T1000 (cell line): ENCODE measurements at places on chromosomes 16 and 17.

DNA sequence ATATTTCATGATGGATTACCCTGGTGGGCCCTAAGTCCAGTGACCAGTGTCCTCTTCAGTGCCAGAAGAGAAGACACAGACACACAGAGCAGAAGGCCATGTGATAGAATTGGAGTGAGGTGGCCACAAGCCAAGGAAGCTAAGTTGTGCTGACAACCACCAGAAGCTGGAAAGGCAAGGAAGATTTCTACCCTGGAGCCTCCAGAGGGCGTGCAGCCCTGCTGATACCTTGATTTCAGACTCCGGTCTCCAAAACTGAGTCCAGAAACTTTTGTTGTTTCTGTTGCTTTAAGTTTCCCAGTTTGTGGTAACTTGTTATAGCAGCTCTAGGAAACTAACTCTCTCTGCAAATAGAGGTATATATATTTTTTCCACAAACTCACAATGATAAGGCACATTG lies 396.6 kb upstream of the ASIC2 start:
- DNase-seq, result no peak

GRCh38 chr17:37490022-37490587 lies 414 bp downstream of the DUSP14 start:
- peak; percentile 30 for DNase-seq

DNA sequence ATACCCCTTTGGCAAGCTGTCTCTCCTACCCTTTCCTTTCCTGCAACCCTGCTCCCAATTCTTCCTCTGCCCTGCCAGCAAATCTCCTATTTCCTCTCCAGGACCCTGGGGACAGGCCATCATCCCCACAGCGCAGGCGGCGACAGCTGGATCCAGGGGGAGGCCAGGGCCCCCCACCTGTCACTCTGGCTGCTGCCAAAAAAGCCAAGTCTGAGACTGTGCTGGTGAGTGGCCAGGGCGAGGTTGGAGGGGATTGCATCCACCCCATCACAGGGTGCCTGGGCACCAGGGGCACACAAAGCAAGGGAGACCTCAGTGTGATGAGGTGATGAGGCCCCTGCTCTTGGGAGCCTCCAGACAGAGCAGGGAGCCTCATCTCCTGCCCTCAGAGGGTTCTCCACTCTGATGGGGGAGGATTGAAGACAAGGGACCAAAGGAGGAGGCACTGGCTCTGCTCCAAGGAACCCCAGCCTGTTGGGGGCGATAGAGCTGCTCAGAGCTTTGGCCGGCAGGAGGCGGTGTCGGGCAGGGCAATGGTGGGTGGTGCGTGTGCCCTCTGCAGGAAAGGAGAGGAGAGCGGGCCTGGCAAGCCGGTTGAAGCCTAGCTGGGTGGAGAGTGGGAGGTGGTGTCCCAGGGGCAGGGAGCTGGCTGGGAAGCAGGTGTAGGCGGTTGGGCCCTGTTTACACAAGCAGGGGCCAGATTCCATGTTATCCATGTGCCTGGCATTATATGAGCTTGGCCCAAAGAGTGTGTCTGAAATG lies 15.6 kb upstream of the PDK2 start:
- DNase-seq, result no peak

- DNase-seq, result no peak
Measured at GRCh38 chr16:67445913-67446907, 15.3 kb downstream of the HSD11B2 start.

DNA sequence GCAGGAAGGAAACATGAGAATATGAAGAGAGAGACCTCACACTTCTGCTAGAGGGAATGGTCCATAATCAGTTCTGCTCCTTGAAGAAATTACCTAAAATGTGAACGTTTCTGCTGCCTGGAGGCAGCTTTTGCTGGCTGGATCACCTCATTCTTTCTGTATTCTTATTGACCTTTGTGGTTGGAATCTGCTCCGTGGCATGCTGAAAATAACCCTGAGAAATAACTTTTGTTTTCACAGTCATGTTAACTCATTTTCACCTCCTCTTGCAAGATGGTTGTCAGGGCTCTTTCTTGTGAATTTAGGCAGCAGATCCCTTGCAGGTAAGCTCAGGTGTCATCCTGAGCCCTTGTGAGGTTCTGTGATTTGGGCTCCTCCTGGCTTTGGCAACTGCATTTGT lies 70.2 kb downstream of the IRF8 start:
- no peak for DNase-seq

DNA sequence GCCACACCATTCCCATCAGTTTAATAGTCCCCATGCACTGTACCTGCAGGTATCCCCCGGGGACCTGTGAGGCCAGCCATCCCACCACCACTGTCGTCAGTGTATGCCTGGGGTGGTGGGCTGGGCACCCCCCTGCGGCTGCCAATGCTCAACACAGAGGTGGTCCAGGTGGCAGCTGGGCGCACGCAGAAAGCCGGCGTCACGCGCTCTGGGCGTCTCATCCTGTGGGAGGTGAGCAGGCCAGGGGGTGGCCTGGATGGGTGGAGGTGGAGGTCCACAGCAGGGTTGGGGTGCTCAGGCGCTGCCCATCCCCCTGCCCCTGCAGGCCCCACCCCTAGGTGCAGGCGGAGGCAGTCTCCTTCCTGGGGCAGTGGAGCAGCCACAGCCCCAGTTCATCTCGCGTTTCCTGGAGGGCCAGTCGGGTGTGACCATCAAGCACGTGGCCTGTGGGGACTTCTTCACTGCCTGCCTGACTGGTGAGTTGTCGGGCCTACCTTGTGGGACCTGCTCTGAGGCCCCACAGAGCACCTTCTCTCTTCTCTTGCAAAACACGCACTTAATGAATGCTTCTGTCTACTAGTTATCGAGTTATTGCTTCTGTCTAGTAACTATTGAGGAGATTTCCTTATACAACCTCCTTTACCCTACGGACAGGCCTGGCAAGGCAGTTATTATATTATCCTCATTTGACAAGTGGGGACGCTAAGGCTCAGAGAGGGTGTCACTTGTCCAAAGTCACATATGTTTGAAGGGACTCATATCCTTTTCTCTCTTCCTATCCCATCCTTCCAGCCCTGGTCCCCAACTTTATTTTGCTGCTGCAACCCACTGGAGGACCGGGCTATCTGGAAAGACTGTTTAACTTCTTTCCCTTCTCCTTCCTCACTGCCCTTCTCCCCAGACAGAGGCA lies 5.8 kb upstream of the TRAF4 start:
- no peak for DNase-seq

- no peak for DNase-seq
Measured at GRCh38 chr16:71515026-71515425, 11.2 kb upstream of the CHST4 start.

DNA sequence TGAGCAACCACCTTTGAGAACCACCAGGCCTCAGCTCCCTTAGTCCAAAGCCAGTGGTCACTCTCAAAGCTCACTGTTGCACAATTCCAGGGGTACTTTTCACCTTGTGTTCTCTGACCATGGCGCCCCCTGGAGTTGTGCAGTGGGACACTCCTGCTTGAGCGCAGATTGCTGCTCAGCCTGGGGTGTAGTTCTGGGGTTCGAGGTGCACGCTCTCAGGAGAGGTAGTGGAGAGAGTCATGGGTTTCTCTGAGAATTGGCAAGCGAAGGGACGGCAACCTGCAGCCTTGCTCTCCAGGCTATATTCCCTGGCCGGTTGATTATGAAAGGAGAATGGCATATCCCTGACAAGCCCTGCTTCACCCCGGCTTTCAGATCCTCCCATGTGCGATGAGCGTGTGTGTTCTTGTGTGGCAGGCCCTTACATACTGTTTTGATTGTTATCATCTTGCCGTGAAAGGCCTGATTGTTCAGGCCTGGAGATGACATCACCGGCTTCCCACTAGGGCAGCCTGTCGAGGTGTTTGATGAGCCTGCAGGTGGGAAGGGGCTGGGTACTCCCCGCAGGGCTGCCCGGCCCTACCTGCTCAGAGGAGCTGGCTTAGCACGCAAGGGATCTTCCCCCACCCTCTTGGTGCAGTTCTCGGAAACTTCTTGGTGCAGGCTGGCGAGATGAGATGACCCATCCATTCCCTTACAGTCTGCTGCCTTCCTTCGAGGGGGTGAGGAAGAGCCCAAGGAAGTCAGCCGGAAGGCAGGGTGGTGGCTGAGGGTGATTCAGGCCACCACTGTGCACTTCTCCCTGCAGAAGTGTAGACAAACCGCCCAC lies 431.2 kb downstream of the SLC39A11 start:
- DNase-seq, result no peak

DNA sequence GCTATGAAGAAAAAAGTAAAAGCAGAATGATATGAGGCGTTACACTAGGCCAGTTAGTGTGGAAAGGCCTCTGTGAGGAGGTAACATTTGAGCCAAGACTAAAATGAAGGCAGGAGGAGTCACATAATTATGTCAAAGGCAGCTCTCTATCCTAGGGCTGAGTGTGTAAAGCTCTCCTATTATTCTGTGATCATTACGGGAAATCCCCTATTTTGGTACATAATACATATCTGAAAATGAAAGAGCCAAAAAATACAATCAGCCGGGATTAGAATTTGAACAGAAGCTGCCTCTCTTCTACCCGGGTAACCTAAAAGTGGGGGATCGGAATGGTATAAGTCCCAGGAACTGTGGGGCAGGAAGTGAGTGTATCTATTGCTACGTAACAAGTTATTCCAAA lies 27.1 kb downstream of the HEATR3 start:
- no peak for DNase-seq

- DNase-seq, result peak; percentile 46
Measured at GRCh38 chr17:75877752-75878173, 618 bp downstream of the TRIM47 start.

GRCh38 chr17:17206913-17207335 lies 791 bp upstream of the PLD6 start:
- no peak for DNase-seq

- DNase-seq, result no peak
Measured at GRCh38 chr17:2862197-2862596, 66.0 kb downstream of the RAP1GAP2 start.

- DNase-seq, result no peak
Measured at GRCh38 chr16:79009896-79010295, 590.6 kb downstream of the MAF start.

DNA sequence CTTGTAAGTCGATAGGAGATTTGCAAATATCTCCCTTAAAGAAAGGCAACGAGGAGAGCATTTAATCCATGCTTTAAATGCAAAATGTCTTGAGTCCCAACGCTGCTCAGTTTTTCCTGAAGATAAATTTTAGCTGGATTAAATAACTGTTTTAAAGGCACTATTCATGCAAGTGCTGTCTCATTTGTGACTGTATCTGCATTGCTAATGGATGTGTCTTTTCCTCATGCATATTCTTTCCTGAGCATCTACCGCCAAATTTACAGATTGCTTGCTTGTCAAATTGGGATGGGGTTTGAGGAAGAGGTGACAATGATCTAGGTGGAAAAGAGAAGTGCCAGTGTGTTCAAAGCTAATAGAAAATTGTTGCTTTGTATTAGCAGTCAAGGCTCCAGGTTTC lies 106.9 kb downstream of the RBFOX1 start:
- DNase-seq, result no peak

DNA sequence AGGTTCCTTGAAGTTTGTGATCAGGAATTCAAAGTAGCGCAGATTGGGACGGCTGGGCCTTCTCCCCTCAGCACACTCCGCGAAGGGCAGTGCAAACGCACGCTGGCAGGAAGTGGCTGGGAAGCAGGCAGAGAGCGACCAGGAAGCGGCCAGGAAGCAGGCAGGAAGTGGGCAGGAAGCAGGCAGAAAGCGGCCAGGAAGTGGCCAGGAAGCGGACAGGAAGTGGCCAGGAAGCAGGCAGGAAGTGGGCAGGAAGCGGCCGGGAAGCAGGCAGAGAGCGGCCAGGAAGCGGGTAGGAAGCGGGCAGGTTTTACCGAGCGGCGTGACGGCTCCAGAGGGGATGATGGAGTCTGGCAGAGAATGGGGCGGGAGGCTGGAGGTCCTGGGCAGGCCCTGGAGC lies 3.2 kb downstream of the DPEP1 start:
- DNase-seq, result no peak

GRCh38 chr16:78650339-78651074 lies 551.1 kb downstream of the WWOX start:
- no peak for DNase-seq

DNA sequence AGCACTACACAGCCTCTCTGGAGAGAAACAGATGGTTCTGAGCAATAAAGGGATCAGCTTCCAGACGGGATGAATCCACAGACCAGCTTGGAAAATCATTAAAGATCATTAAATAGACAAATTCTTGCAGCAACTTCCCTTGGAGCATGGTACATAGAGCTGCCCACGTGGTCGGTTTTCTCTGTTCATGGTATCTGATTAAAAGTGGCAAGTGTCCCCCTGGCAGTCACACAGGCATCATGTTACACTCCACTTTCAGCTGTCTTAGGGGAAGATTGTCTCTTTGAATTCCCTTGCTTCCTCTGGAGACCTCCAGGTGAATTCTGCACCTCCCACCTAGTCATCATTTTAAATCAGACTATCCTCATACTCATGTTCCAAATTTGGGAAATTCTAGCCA lies 92.2 kb upstream of the CACNG3 start:
- no peak for DNase-seq

- DNase-seq, result no peak
Measured at GRCh38 chr17:78180083-78180482, 6.8 kb downstream of the TK1 start.

GRCh38 chr16:31874366-31875111 lies 932 bp downstream of the ZNF267 start:
- no peak for DNase-seq

DNA sequence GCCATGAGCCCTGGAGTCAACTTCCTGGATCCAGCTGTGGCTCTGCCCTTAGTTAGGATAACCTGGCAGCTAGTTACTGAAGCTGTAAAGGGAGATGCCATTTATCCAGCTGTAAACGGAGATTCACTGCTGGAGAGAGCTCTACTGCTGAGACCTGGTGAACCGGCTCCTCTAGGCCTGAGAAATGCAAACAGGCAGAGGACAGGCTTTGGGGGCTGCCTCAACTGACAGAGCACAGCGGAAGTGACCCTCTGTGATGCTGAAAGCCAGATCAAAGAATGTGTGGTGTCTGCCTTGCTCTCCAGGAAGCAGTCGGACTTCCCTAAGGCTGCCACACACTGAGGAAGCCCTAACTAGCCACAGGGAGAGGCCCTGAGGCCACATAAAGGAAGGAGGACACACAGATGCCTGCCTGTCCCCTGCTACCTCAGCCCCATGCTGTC lies 21.9 kb upstream of the GPRC5C start:
- no peak for DNase-seq

DNA sequence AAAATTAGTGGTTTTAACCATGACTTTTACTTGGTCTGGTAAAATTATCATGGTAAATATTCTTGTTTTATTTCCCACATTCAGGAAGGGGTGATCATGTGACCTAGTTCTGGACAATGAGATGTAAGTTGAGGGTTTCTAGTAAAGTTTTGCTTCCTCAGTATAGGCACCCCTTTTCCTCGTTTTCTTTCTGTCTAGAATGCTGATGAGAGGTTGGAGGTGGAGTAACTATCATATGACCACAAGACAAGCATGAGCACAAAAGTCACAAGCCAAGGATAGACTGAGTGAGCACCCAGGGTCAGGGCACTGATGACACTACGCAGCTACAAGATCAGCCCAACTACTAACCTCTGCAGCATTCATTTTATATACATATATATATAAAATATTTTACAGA lies 53.9 kb downstream of the MYO1D start:
- no peak for DNase-seq

GRCh38 chr17:82076785-82077591 lies 11.4 kb upstream of the DUS1L start:
- no peak for DNase-seq

- no peak for DNase-seq
Measured at GRCh38 chr17:49013311-49014213, 16.4 kb downstream of the IGF2BP1 start.

GRCh38 chr16:5015887-5016286 lies 17.8 kb downstream of the NAGPA start:
- DNase-seq, result no peak
